ENCODE measurements at places on chromosomes 1 and 21.

DNA sequence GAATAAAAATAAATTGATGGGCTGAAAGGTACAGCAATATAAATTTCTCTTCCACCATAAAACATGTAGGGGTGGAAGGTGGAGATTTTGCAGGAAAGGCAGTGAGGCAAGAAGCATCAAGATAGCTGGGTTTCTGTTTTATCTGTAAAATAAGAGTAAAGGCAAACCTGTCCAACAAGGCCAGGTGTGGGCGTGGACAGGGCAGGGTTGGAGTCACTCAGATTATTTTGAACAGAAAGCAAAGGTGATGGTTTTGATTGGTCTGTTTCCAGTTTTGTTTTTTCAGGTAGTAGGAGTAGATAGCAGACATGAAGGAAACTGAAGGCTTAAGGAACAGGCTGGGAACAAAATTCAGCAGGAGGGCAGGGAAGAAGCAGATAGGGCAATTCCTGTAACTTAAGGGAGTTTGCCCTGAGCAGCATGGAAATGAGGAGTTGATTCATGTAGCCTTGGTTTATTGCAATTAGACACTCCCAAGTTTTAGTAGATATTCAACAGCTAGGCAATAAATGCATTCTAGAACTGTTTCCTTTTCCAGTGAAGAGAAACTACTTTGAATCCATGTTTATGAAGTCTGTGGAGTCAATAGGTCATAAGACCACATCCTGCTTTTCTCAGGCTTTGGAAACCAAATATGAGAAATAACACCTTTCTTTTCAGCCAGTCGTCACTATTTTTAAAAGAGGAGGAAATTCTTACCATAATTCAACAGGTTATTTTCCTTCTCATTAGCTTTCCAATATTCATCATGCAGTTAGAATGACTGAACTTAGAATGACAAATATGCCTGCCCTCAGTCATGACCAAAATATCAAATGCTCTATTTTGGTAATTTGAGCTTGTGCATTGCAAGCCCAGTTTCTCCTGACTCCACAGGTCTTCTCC is 38.7 kb upstream of the CD55 start:
- DNase-seq: no peak

- no peak for DNase-seq
These were observed 27.1 kb upstream of the VTCN1 start for GRCh38 chr1:117237726-117238381.

DNA sequence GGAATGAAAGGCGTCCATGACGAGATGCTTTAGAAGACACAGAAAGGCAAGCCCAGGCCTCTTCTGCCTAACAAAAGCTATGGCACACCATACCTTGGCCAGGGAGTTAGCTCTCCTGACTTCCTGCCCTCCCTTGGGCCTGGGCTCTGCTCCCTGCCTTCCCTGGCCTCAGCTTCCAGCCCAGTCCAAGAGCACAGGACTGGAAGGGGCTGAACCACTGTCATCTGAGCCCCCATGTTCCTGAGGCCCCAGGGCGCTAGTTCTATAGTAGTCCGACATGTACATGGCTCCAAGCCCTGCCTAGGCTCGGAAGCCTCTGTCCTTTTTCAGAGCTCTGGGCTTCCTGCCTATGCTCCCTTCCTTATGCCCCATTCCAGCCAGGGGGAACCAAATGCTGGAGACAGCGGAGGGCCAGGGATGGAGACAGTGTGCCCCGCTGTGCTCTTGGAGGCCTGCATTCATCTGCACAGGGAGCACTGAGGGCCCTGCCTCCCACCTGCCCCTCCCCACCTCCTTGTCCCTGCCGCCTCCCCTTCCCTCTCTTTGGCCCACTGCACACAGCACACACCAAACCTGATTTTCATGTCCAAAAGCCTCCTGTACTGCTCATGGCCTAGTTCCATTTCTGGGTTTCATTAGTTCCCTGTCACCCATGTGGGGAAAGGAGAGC is 240.1 kb downstream of the RHOU start:
- DNase-seq: no peak

DNA sequence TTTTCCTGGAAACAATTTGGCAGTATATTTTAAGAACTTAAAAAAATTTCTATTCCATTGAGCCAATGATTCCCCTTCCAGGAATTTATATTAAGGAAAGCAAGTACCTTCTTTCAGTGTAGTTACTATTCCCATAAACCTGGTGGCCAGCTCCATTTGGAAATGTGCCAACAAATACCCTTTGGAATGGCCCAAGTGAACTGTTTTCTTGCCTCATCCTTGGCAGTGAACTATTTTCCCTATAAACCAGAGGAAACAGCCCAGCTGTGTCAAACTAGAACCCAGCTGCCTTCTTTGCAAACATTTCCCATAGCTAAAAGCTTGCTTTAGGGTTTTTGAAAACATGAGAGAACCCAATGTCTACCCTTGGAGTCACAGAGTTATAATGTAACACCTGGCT is 496.9 kb downstream of the NEGR1 start:
- no peak for DNase-seq

- DNase-seq: no peak
These were observed 463.4 kb downstream of the PTPRC start for GRCh38 chr1:199102239-199102638.

GRCh38 chr1:3369446-3370076 is 84.9 kb upstream of the ARHGEF16 start:
- no peak for DNase-seq

DNA sequence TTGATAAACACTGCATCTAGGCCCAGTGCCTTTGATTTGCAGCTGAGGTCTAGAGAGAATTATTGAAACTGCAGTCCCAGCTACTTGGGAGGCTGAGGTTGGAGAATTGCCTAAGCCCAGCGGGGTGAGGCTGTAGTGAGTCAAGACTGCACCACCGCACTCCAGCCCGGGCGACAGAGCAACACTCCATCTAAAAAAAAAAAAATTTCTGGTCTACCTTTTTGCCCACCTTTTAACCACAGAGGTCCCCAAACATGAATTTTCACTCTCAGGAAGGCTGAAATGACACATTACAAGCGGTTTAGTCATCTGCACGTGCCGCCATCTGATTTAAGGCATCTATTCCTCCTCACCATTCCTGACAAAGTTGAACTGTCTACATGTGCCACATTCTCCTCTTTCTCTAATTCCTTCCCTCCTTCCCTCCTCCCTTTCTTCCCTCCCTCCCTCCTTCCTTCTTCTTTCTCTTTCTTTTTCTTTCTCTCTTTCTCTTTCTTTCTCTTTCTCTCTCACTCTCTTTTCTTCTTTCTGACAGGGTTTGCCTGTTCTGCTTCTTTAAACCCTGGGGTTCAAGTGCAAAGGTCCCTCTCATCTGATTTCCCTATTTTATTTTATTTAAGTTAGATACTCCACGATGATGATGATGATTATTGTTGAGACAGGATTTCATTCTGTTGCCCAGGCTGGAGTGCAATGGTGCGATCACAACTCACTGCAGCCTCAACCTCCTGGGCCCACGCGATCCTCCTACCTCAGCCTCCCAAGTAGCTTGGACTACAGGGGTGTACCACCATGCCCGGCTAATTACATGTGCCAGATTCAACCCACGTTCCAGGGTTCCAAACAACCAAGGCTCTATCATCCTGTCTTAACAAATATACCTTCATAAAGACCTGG is 3.0 kb upstream of the SOD1 start:
- peak; percentile 59 for DNase-seq

DNA sequence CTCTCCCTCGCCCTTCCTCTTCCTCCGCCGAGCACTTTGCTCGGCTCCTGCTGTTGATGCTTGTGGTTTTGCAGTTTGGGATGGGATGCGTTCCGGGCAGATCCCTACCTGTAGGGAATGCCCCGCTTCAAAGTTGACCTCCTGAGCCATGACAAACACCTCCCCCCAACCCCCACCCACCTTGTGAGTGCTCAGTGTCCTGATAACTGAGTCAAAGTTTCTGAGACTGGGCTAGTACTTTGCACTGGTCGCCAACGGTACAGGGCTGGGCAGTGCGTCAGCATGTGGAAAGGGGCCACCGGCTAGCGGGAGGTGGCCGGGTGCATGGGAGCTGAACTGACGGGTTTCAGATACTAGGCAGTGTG is 771 bp downstream of the RABGAP1L start:
- DNase-seq: no peak

DNA sequence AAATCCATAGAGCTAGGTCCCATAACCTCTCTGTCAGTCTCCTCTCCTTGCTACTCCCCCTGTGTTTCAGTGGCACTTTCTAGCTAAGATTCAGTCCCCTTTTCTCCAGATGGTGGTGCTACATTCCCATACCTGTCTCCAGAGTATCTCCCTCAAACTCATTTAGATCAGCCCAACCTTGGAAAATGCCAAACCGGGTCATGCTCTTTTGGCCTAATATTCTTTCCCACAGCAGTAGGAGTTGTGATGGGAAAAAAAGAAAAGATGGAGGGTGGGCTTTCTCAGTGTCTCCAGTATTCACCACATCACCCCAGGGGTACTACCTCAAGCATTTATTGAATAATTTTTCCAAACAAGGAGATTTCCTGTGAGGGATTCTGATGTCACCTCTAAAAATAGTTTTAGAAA is 3.2 kb upstream of the RXFP4 start:
- DNase-seq: no peak

GRCh38 chr1:165050246-165050645 is 306.3 kb downstream of the LMX1A start:
- no peak for DNase-seq

DNA sequence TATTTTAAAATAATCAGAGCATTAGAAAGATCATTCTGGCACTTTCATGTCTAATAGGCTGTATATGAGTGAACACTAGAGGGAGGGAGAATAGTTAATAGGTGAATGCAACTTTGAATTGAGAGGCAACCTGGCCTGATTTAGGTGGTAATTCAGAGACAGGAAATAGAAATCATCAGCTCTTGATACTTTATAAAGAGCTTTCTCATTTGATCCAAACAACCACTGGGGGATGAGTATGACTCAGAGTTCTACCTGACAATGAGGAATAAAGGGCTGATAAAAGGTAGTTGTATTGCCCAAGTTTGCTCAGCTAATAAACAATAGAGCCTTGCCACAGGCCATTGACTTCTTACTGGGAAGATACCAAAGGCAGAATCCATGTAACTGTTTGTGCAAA is 5.2 kb upstream of the FAM89A start:
- no peak for DNase-seq

- DNase-seq: no peak
These were observed 103.2 kb downstream of the SCCPDH start for GRCh38 chr1:246827396-246827795.

- no peak for DNase-seq
These were observed 4.1 kb downstream of the PALMD start for GRCh38 chr1:99650030-99650429.

GRCh38 chr1:228765168-228765946 is 30.1 kb downstream of the RHOU start:
- no peak for DNase-seq

DNA sequence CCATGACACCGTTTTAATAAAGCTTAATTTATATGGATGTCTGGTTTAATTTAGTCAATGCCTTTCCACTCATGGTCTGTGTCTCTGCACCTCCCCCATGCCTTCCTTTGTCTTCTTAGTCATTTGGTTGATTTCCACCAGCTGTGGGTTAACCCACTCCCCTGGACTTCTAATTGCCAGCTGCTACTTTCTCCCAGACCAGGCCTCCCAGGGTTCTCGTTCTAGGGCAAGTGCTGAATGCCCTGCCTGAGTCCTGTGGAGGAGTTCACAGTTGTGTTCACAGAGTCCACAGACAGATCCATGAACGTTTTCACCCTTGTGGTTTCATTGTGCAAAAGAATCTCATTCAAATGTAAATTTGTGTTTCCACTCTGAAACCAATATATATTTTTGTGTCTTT is 243.4 kb downstream of the NUF2 start:
- no peak for DNase-seq

DNA sequence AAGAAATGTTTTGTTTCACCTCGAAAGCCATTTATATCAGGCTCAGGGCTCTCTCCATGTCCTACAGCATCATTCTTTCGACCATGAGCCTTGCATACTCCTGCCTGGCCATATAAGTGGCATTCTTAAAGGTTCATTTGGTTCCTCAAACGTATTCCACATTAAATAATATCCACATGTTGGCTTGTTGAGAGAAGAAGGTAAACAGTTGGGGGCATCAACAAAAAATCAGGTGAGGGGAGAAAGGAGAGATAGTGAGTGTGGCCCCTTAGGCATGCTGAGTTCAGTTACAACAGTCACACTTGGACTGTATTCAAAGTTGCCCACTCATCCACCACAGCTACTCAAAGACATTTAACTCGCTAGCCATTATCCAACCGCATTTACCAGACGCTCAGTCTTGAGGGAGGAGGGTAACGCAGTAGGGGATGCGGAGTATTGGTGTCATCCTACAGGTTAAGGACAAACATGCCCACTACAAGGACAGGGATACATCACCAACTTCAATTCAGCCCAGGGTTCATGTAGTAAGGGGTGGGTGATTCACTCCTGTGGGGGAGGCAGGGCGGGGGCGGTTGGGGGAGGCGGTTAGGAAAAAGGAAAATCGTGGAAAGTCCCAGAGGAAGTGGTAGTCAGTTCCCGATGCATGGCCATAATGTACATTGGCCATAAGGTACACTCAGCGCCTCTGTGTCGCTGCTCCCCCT is 1.4 kb downstream of the ZNF697 start:
- DNase-seq: no peak

DNA sequence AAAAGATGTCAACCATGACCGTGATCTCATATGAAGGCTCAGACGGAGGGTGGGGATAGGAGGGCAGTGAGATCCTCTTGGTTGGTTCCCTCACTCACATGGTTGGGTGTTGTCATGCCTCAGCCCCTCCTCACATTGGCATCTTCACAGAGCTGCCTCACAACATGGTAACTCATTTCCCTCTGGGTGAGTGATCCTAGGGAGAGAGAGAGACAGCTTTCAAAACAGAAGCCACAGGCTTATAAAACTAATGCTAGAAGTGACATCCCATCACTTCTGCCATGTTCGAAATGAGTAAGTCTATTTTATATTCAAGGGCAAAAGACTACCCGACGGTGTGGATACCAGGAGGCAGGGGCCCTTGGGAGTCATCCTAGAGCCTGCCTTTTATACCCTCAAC is 145.5 kb downstream of the SPATA17 start:
- DNase-seq: no peak

DNA sequence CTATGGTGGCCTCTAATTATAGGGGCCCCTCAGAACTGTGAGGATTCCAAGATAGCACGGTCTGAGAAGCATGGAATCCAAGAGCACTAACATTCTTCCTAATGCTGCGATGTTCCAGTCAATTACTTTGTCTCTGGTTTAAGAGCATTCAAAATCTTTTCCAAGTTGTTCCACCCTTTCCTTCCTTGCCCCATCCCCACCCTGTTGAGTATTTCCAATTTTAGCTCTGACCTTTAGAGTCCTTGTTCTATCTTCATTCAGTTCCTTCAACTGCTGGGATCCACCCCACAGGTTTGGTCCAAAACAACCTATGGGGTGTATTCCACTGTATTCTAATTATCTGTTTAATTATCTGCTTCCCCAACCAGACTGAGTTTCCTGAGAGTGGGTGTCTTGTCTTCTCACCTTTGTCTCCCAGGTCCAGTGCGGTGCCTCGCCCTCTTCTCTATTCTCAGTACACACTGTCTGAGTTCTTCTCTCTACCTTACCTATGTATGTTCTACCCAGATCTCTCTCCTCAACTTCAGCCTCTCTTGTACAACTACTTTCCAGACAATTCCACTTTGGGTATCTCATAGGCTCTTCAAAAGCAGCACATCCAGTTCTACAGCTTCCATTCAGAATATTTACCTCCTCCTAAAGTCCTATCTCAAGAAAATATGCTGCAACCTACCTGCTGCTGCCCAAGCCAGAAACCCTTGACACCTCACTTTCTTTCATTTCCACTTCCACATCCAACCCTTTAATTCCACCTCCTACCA is 25.0 kb upstream of the BCL9 start:
- no peak for DNase-seq

- DNase-seq: no peak
These were observed 84.6 kb upstream of the B3GALT2 start for GRCh38 chr1:193270996-193271395.
